BJ (cell line): ENCODE measurements at places on chromosomes 2 and 18. TPM values are rescaled to one million over a fixed set of nuclear protein-coding genes. Genes with fewer than 3 reads are reported as not detected.

Gene PLGLB2
- 1.2 and 2.3 TPM in 2 replicates for polyA plus RNA-seq

GRCh38 chr2:170255971-170256370 is 78.0 kb downstream of the MYO3B start:
- DNase-seq, result peak; percentile 4

- no peak for DNase-seq
Observed at GRCh38 chr2:25309402-25309801, 32.3 kb downstream of the DNMT3A start.

DNA sequence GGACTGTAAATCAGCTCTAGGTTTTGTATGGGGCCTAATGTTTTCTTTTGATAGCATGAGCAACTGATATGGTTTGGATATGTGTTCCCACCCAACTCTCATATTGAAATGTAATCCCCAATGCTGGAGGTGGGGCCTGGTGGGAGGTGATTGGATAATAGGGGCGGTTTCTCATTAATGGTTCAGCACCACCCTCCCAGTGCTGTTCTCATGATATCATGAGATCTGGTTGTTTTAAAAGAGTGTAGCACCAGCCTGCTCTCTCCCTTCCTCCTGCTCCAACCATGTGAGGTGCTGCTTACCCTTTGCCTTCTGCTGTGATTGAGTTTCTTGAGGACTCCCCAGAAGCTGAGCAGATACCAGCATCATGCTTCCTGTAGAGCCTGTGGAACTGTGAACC is 140.2 kb upstream of the SKOR2 start:
- DNase-seq, result no peak

GRCh38 chr2:164103271-164103670 is 367.5 kb upstream of the FIGN start:
- no peak for DNase-seq

GRCh38 chr2:223269386-223269785 is 217.4 kb downstream of the KCNE4 start:
- no peak for DNase-seq

GRCh38 chr2:159755788-159756187 is 42.2 kb downstream of the CD302 start:
- no peak for DNase-seq

GRCh38 chr2:219388121-219388906 is 602 bp upstream of the DNPEP start:
- DNase-seq, result peak; percentile 69

DNA sequence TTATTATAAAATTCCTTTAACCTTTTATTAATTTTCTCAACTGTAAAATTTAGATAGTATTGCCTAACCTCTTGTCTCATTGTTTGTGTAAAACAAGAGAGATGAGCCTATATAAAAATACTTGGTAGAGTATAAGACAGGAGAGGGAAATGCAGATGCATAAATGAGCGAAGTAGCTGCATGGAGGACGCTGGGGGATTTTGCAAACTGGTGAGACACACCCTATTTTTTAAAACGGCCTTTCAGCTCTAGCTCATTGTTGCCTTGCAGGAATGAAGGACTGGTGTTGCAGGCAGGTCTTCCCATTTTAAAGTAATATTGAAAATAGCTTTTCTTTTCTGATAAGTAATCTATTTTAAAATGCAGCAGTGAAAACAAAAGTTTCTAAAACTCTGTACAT is 435.3 kb upstream of the HNRNPA3 start:
- DNase-seq, result no peak
